Spleen (tissue), 13 donors: ENCODE measurements at places on chromosomes 3 and 15. TPM values are rescaled to one million over a fixed set of nuclear protein-coding genes. Genes with fewer than 3 reads are reported as not detected.
A peak's percentile ranks its signal among the peaks of the same experiment; 100 is the strongest.

DNA sequence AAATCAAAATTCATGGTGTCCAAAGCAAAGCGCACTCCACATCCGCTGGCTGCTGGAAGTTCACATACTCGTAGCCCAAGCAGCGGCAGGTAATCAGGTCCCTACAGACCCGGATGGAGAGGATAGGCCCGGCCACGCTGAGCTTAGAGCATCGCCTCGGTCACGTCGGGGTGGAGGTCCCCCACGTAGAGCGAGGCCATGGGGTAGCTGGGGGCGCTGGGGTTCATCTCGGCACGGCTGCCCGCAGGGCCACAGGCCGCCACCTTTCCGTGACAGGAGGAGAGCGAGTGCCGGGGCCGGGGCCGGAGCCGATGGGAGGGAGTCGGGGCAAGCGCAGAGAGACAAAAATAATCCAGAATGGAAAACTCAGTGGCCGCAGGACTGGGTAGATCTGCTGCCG lies 16.1 kb upstream of the STRIT1 start:
- DNase-seq: no peak

GRCh38 chr3:126433496-126434263 lies 39.0 kb downstream of the CFAP100 start:
- DNase-seq: peak; percentile 64

DNA sequence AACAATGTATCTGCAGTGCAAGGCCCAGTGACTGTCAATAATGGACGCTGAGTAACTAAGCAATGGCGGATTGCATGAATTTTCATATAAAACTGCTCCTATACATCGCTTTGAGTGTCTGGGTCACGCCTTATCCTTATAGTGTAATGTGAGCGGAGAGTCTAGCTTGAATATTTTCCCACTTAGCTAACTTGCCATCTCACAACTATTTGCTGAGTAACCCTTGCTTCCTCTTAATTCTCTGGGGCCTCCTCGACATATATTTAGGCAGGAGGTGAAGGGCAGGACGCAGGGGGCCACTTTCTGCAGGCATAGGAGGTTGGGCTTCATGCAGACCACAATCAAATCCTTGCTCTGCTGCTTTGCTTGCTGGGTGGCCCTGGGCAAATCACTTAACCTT lies 24.0 kb downstream of the ST8SIA2 start:
- DNase-seq: no peak

DNA sequence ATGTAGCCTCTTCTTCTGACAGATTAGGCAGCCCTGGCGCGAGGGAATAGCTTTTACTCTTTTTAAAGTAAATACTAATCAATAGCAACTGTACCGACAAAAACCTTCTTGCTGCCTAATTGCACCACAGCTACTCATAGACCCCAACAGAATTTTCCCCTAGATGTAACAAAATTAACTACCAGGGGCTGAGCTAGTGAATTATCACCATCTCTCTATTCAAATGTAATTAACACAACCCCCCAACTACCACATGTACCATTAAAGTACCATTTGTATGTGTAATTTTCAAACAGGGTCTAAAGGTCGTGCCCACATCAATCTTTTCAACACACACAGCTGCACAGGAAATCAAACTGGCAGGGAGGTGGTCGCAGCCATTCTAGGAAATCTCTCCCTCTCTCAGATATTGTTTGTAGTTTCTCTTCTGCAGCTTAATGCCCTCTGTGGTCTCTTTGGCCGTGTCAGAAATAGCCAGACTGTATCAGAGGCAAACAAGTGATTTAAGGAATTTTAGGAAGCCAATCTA lies 322.9 kb downstream of the RORA start:
- no peak for DNase-seq

DNA sequence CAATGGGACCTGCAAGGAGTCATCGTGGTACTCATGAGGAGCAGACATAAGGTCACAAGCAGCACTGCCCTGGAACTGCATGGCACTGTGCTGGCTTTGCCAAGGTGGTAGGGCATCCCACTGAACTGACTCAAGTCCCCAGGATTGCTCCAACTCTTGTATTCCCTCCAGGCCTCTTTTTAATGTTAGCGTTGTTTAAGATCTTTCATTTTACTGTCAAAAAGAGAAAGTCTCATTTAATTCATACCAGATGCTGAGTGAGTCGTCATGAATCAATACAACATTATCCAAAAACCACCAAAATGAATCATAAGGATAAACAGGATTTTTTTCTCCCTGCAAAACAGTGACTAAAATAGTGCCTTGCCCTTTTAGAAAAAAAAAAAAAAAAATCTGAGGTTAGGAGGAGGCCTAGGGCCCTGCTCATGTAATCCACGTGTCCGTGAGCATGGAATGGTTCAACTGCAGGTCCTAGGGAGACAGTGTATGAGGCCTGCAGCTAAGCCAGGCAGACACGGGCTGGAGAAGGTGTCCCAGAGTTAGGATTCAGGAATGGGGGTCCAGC lies 36.7 kb upstream of the BLM start:
- DNase-seq: no peak

DNA sequence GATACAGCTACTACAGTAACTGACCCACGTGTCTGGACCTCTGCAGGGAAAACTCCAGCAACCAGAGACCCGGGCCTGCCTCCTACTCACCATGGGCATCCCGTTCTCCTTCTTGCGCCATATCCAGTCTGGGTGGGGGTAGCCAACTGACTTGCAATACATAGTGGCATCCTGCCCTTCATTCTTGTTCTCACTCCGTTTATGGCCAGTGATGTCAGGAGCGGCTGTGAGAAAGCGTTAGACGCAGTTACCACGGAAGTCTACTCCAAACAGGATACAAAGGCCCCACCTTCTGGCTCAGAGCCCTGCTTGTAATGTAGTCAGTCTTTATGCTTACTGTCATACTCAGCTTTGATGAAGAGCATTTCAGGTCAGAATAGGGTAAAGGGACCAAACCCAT lies 59.6 kb downstream of the NPTN start:
- no peak for DNase-seq

DNA sequence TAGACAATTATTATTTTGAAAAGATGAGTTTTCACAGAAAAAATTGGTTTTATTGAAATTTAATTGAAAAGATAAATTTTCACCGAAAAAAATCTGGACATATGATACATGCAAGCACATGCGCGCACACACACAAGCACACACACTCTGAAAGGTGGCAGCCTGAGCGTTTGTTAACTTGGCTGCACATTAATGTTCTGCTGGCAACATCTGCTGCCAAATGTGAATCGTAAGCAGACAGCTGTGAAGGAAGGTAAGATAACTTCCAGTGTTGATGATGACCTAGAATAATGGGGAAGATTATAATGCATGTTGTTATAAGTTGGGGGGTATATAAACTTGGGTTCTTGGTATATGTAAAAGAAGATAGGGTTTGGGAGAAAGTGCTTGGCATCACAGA lies 18.4 kb upstream of the CMTM7 start:
- DNase-seq: no peak

DNA sequence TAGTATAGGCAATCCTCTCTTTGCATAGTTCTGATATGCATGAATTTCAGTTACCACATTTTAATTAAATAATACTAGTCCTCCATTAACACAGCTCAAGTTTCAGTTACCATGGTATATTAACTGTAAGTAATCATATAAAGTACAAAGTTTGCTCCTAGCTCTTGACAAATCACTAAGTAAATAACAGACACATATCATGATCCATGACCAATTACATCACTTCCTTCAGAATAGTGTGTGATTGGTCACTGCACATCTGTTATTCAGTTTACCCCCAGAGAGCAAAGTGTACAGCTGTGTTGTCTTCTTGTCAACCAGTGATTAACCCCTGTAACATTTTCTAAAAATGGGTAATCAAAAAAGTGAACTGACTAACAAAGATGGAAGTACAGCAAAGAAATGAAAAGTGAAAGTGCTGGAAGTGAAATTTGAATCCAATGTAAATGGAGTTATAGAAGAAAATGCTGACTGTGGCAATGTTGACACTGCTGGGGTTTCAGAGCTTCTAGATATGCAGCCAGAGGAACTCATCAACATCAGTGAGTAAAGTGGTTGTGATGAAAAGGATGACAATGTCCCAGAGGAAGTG lies 30.2 kb upstream of the LEKR1 start:
- DNase-seq: no peak

DNA sequence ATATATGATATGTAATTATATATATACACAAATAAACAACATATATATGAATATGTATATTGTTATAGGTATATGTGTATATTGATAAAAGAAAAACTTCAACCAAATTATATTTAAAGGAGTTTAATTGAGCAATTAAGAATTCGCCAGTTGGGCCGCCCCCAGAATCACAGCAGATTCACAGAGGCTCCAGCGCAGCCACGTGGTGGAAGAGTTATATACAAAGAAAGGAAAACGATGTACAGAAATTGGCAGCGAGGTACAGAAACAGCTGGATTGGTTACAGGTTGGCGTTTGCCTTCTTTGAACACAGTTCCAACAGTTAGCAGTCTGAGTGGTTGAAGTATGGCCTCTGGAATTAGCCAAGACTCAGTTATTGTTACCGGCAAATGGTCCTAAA lies 137.3 kb upstream of the SLC24A5 start:
- DNase-seq: no peak

- DNase-seq: no peak
Observed at GRCh38 chr3:195555110-195555509, 12.0 kb upstream of the PPP1R2 start.

- DNase-seq: no peak
Observed at GRCh38 chr3:172094621-172095557, 55.5 kb downstream of the FNDC3B start.

GRCh38 chr3:171428321-171428787 lies 31.9 kb downstream of the TNIK start:
- DNase-seq: no peak

- DNase-seq: no peak
Observed at GRCh38 chr3:128050597-128050996, 1.6 kb upstream of the SEC61A1 start.

- DNase-seq: no peak
Observed at GRCh38 chr3:26713091-26713490, 90.5 kb downstream of the LRRC3B start.

- DNase-seq: no peak
Observed at GRCh38 chr3:166734734-166735133, 645.4 kb downstream of the ZBBX start.

Gene AGTR1
- polyA plus RNA-seq: 0.99 TPM

Gene HAUS2
- 8.7 TPM for polyA plus RNA-seq

Gene ROBO2
- polyA plus RNA-seq: 0.41 TPM

Gene KY
- polyA plus RNA-seq: not detected

Gene ABI3BP
- 4.9 TPM for polyA plus RNA-seq

Gene GPR149
- polyA plus RNA-seq: not detected
